ENCODE measurements at places on chromosomes 5 and 9.

DNA sequence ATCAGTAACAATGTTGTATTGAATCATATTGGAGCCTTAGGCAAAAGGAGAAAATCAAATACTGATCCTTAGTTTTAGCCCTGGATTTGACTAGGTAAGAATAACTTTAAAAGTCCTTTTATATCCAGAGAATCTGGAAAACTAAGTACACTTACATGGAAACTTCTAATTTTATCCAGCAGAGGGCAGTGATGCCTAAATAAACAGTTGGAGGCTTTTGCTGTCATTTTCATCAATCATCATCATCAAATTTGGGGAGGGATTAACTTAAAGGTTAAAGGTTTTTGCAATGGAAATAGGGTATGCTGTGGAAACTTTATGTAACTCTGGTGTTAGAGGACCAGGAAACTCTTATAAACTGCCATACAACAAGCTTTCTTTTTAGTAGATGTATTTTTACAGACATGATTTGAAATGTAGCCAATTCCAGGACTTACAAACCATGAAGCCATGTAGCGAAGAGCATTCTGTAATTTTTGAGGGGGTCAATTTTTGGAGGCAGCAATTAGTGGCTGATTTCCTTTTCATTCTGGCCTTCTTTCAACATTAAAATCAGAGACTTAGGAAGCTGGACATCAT is 112.7 kb downstream of the OSTF1 start:
- no peak for DNase-seq

- no peak for DNase-seq
Observed at GRCh38 chr5:171395042-171395441, 7.4 kb downstream of the NPM1 start.

GRCh38 chr5:15700373-15700772 is 200.4 kb downstream of the FBXL7 start:
- DNase-seq: no peak

- DNase-seq: no peak
Observed at GRCh38 chr9:116133163-116133562, 20.4 kb upstream of the PAPPA start.

DNA sequence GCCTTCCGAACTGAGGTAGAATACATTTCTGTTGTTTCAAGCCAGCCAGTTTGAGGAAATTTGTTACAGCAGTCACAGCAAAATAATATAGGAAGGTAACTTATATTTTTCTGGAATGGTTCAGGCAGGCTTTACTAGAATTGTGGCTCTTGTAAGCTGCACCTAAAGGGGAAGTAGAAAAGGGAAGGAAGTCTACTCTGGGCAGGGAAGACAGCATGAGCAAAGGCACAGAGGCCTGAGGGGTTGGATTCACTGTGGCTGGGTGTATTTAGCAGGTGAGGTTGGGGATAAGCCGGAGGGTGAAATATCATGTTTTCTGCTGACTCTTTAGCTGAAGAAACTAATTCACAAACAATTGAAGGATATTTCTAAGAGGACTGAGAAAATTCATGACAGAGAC is 183.5 kb downstream of the GAS1 start:
- DNase-seq: no peak

- DNase-seq: no peak
Observed at GRCh38 chr5:154147666-154148065, 42.9 kb upstream of the GALNT10 start.

DNA sequence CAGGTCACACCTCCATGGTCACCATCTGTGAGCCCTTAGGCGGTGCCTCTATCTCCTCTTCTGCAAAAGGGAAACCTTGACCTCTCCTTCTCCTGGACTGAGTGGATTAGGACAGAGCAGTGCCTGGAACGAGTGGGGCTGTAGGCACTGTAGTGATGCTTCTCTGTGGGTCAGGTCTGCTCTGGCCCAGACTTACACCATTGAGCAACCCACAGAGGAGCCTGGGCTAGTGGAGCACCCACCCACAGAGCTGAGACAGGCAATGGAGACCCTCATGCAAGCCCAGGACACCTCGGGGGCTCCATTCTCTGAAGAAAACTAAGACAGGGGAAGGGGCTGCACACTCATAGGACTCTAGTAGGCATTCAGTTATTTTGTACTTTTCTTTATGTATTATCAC is 400.6 kb downstream of the GADD45G start:
- no peak for DNase-seq

DNA sequence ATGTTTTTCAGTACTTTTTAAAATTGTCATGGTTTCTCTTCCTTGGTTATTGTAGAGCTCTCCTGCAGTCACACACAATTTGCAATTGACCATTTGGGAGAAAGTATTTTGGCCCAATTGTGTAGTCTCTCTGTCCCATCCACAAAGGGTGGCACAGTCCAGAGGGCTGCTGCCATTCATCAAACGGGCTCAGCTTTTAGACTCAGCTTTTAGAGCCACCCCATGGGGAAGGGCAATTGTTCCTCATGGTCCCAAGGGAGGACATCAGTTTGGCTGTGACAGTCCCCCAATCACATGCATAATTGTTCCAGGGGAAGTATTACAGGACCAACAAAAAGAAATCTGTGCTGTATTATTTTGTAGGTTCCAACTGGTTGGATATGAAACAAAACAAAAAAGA is 207.6 kb downstream of the ZNF462 start:
- DNase-seq: no peak

GRCh38 chr5:151296478-151296830 is 7.1 kb downstream of the SLC36A3 start:
- DNase-seq: no peak
